Jurkat, Clone E6-1 (cell line): ENCODE measurements at places on chromosomes 1 and 21.

DNA sequence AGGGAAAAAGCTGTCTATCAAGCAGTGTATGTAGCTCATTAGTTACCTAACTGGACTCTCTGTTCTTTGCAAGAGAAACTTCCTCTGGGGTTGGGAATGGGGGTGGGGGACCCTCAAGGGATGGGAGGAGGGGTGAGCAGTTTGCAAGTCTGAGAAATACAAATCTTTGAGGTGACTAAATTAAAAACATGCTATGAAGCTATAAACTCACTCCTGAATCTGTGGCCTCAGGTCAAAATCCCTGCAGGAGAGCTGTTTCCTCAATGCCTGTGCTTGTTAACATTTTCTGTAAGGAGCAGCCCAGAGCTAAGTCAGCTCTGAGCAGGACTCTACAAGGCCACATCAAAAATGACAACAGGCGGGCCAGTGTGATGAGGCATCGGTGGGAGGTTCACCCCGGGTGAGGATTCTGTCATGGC, 32.8 kb upstream of the PTPRC start:
- DNase-seq, result no peak

GRCh38 chr1:65259816-65260215, 49.5 kb upstream of the DNAJC6 start:
- DNase-seq, result peak; percentile 26

GRCh38 chr1:154945160-154945961, 8.8 kb upstream of the PMVK start:
- no peak for DNase-seq

GRCh38 chr1:66258404-66259105, 275.4 kb upstream of the SGIP1 start:
- DNase-seq, result no peak

DNA sequence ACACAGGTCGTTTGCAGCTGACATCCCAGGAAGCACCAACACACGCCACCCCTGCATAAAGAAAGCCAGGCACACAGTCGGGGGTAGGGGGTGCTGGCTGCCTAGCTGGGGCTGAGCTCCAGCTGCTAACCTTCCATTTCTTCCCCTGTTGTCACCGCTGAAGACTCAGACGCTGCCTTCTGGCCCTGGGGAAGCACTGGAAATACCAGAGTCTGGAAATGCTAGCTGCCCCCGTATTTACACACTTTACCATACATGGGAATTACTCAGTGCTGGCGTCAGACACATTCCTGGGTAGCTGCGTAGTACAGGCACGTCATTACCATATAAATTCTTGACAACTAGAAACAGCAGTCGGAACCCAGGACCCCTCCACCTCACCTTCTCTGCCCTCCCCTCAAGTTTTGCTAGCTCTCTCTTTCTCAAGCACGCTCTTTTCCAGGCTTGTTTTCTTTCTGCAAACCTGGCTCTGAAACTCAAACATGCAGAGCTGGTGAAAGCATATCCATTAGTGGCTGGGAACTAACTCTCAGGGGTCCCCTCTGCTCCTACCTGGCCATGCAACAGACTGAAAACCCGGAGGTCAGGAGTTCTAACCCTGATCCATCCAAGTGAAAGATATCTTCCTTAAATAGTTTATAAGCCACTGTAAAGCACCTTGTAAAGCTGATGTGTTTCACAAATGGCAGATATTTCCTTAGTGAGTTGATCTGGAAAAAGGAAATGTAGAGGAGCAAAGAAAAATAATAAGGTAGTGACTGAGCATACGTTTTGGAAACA, 3.3 kb downstream of the CSRP1 start:
- no peak for DNase-seq

DNA sequence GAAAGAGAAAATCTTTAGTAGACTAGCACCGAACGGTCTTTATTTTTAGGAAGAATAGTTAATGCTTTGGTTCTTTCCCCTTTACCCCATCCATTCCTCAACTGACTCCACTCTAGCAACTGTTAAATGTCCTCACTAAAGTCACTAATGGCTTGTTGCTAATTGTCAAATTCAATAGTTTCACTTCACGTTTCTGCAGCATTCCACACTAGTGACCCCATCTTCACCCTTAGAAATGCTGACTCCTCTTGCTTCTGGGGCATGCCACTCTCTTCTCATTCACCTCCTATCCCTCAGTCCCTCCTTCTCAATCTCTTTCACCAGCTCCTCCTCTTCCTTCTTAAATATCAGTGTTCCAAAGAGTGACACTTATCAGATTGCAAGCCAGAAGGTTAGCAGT, 19.4 kb upstream of the CADM3 start:
- DNase-seq, result no peak

DNA sequence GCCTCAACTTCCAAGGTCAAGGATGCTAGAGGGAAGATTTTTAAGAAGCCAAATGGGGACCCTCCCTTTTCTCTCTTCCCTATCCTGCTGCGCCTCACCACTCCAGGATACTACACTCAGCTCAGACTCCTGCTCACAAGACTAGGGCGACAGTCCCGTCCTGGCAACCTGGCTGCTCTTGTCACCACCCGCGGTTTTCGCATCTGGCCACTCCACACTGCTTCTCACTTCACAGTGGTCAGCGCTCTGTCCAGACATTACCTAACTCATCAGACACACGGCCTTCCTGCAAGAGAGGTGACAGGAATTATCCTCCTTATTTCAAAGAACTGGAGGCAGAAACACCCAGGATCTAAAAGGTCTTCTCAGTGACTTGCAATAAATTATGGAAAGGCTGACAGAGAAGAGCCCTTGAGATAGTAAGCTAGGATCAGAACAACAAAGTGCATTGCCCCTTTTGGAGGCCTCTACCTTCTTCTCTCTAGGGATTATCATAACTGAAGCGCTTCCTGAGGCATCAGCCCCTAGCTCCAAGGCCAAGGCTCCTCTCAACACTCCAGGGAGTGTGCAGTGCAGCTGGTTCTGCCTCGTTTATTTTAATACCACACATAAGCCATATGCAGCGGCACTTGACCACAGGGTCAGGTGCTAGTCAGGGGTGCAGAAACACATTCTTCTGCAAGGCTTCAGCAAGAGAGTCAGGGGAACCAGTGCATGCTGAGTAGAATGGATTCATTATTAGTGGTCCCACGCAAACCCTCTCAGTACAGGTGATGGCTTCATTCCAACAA, 41.9 kb downstream of the ASTN1 start:
- no peak for DNase-seq

DNA sequence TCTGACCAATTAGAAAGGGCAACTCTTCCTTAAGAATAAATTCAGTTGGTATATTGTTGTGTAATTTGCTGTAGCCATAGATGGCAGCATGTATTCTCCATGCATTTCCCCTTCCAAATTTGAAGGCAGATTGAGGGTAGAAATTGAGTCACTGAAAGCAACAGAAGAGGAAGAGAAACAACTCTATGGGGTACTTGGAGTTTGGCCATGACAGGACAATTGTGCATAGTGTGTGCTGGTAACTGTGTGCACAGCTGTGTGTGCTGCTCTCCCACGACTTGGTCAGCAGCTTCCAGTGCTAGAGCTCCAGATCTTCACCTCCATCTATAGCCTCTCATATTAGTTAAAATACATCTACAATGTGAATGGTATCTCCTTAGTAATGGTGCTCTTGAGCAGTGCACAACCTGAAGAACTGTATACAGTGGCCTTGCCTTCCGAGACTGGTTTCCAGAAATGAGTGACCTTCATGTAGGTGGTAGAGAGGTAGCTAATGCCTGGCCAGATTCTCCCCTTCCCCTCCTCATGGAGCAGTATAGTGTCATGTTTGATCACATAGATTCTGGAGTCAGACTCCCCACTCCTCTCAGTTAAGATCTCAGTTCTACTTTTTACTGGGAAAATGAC, 882 bp upstream of the FCAMR start:
- DNase-seq, result no peak

DNA sequence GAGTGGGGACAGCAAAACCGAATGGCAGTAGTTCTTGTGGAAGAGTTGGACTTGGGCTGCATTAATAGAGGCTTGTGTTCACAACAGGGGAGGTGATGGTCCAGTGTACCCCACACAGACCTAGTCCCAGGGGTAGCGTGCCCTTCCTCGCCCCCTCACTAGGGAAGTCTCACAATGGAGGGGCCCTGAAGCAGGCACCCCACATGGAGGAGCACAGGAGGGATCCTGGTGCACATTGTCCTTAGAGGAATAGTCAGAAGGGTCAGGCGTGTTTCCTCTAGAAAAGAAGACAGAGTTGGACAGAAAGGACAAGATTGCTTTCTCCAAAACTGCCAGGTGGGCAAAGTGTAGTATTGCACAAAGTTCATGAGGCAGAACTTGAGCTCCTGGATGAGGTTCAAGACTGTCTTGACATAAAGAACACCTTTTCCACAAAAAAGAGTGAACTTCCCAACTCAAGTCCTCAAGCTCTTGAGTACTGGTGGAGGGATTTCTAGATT, 23.3 kb downstream of the ETNK2 start:
- DNase-seq, result no peak

GRCh38 chr1:205508227-205508714, 3.8 kb downstream of the CDK18 start:
- DNase-seq, result no peak

- no peak for DNase-seq
Observed at GRCh38 chr1:64959986-64960385, 6.4 kb downstream of the JAK1 start.

DNA sequence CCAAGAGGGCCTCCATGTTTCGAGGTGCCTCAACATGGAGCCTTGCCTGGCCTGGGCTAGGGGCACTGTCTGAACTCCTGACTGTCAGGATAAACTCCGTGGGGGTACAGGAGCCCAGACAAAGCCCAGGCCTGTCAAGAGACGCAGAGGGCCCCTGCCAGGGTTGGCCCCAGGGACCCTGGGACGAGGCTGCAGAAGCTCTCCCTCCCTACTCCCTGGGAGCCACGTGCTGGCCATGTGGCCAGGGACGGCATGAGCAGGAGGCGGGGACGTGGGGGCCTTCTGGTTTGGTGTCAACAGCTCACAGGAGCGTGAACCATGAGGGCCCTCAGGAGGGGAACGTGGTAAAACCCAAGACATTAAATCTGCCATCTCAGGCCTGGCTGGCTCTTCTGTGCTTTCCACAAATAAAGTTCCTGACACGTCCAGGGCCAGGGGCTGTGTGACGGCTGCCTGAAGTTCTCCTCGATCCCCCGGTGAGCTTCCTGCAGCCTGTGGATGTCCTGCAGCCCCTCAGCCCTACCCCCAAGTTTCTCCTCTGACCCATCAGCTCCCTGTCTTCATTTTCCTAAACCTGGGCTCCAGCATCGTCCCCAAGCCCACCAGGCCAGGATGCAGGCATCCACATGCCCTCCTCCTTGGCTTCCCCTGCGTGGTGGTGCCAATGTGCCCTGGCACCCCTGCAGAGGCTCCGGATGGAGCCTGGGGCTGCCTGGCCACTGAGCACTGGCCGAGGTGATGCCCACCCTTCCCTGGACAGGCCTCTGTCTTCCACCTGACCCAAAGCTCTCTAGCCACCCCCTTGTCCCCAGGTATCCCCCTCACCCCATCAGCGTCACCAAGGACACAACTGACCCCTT, 12.8 kb upstream of the LRRC3 start:
- DNase-seq, result no peak

DNA sequence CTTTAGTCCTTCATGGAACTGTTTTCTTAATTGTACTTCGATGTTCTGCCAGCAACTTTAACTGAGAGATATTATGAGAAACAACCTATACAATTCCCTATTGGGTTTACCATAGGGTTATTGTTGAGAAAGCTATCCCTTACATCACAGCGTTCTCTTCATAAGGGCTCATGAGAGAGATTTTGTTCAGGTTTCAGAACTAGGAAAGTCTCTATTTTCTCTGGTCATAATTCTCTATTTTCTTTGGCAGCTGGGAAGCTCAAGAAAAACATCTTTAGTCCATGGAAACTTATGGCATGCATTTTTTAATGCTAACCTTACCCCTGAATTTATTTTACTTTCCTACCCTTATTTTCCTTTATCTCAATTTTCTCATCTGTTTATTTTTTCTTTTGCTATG, 38.2 kb downstream of the NMNAT2 start:
- no peak for DNase-seq

DNA sequence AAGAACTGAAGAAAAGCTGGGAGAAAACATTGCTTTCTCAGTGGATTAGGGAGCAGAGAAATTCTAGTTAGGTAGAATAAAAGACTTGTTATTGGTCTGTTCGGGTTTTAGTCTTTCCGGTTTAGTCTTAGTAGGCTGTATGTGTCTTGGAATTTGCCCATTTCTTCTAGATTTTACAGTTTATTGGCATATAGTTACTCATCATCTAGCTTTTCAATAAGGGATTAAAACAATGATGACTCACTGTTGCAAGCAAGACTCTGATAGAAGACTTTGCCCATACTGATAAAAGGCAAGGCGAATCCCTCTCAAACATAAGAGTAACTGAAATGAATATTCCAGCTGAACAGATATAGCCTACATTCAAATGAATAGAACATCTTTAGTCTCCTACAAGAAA, 62.3 kb downstream of the GPR137B start:
- DNase-seq, result no peak

- DNase-seq, result no peak
Observed at GRCh38 chr1:51960262-51960661, 30.2 kb downstream of the RAB3B start.

GRCh38 chr1:206833106-206833680, 32.2 kb upstream of the IL20 start:
- DNase-seq, result no peak

DNA sequence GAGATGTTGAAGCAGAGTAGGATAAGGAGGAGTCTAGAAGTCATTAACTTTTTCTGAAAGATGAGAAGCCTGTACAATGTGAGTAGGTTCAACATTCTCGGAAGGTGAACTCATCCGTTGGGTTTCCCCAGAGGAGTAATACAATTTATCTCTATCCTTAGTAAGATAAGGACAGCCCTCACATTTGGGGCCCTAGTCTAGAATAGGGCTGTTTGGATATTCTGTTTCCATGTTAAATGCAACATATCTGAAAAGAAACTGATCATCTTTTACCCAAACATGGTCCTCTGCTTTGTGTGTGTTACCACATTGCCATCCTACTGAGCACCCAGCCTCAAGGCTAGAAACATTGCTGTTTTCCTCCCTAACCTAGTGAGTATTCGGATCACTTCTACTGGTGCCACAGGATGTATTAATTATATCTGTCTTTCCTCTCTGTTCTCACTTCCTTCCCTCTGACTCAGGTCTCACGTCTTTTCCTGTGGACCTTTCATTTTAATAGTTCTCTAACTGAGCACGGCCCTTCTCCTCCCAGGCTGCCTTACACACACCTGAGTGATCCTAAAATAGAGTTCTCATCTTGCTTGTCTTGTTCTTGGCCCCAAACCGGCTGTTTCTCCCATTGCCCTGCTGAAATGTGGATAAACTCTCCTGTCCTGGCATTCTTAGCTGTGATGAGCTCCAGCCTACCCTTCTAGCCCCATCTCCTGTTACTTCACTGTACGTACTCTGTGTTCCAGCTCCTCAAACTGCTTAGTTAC, 91.7 kb downstream of the CDC14A start:
- DNase-seq, result no peak

DNA sequence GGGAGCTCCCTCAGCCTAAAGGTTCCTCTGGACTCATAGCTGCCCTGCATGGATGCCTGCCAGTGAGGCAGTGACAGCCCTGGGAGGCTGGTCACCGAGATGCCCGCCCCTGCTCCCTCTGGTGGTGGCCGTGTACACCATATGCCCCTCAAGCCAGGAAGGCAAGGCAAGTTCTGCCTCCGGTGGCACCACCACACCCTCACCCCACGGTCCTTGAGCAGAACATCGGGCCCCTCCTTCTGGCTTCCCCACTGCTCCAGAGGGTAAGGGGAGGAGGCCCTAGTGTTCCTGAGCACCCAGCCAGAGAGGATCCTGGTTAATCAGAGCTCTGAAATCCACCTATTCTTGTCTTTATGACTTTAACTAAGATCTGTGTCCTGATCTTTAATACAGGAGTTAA, 1.5 kb upstream of the S100A14 start:
- peak; percentile 50 for DNase-seq
